RWPE2 (cell line): ENCODE measurements at places on chromosomes 4 and X.

DNA sequence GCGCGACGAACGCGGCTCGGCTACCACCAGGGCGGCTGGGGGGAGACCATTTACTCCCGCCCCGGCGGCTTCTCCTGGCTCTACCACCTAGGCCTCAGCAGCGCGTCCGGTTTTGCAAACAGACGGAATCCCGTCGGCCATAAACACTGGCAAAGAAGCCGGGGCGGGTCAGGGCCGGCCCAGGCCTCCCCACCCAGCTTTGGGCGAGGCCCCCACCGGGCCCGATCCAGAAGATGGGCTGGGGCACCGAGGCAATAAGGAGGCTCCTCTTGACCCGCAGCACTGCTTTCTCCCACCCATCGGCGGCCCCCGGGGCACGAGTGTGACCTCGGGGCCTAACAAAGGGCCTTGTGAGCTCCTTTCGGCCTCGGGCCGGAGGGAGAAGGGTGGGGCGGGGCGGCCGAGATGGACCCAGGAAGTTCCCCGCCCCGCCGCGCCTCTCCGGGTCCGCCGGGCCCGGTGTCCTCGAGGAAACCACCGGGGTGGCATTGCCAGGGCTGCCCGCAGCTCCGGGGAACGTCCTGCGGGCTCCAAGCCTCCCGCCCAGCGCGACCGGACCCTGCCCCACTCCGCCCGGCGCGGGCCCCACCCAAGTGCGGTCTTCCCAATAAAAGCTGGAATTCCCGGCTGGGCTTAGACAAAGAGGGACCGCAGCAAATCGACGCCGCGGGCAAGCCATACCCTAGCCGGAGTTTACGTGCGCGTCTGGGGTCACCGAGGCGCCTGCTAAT, 5.9 kb downstream of the BCOR start:
- DNase-seq: no peak

DNA sequence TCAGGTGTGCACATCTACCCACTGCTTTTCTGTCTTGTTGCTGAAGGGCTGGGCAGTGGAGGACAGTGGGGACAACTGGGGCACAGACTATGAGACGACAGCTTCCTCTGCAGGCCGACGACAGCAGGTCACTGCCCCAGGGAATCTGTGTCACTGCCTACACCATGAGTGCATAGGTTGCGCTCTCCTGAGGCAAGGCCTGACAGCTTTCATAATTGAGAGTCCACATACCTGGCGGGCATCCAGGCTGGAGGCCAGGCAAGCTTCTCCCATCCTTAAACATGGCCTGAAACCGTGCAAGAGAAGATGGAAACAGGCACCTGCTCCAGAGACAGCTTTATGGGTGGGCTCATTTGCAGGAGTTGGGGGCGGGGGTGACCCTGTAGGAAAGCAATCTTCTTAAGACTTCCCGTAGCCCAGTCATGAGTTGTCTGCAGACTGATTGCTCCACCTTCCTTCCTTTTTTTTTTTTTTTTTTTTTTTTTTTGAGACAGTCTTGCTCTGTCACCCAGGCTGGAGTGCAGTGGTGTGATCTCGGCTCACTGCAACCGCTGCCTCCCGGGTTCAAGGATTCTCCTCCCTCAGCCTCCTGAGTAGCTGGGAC, 2.9 kb downstream of the ANOS1 start:
- DNase-seq: no peak

- no peak for DNase-seq
Measured at GRCh38 chrX:65574356-65574755, 39.8 kb upstream of the LAS1L start.

- DNase-seq: no peak
Measured at GRCh38 chr4:142447009-142447408, 399.1 kb downstream of the INPP4B start.

DNA sequence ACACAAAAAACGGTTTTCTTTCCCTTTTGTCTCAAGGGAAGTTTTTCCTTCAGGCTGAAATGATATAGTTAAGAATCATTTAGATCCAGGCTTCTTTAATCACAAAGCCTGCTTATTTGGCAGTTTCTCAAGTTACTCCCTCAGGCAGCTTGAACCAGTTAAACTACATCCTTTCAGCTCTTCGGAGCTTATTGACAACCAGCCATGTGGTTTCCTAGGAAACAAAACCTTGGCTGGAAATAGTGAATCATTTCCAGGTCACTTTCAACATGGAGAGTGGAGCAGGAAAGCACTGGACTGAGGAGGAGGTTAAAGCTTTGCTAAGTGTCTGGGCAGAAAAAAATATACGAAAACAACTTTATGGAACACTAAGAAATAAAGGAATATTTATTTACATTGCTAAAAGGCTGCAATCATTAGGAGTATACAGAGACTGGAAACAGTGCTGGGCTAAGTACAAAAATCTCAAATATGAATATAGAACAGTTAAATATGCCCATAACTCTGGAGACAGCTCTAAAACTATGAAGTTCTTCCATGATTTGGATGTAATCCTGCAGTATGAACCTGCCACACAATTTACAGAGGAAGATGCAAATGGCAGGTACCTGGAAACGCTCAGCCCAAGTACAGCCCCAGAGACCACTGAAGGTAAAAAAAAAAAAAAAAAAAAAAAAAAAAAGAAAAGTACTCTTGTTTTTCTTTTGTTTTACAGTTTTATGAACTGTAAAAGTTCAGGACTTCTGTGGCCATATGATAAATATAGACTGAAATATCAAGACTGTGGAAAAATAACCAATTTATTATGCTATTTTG, 23.2 kb upstream of the AASDH start:
- DNase-seq: no peak

DNA sequence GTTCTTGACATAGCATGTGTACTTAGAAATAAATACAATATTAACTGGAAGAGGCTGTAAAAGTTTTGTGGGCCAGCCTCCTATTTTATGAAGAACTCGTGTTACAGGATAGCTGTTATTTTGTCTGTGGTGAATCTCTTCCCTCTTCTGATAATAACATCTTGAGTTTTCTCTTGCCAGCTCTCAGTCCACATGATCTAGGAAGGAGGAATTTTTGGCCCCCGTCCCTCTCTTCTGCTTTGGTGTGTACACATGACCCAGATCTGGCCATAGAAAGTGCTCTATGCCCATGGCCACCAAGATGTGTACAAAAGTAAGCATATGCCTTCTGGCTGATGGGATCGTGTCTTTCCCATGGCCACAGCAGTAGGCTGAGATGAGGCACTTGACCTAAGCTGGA, 108.0 kb upstream of the LEF1 start:
- no peak for DNase-seq

- no peak for DNase-seq
Measured at GRCh38 chr4:98599617-98600205, 58.7 kb downstream of the TSPAN5 start.

- no peak for DNase-seq
Measured at GRCh38 chr4:148881860-148882643, 439.8 kb upstream of the NR3C2 start.

- DNase-seq: no peak
Measured at GRCh38 chr4:147778942-147779341, 47.1 kb downstream of the ARHGAP10 start.

DNA sequence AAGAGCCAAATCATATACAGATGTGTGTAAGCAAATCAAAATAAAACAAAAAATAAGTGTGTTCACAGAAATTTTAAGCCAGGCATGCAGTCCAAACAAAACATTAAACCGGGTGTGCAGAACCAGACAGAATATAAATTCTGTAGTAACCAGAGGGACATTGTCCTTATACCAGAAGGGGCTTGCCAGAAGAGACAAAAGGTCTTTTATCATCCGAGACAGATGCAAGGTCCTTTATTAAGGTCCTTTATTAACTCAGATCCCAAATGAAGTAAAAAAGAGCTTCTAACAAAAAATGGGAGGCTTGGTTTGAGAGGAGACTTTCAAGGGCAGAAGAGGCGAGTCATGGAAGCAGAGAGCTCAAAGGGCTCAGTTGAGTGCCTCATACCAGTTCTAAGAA, 59.2 kb downstream of the RGS12 start:
- DNase-seq: no peak

DNA sequence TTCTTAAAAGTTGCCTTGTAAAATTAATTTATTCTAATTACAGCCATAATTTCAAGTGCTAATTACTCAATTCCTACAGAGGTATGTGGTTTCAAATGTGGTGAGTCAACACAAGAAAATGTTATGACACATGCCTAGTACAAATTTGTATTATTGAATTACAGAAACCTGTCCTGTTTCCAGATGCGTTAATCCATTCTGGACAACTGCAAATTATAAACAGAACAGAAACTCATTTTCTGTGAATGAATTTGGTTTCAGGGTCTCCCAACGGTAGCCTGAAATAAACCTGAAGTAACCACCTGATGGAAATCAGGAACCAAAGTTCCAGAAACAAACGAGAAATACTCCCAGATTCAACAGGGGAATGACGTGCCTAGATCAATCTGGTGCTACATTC, 328.6 kb upstream of the F9 start:
- no peak for DNase-seq

DNA sequence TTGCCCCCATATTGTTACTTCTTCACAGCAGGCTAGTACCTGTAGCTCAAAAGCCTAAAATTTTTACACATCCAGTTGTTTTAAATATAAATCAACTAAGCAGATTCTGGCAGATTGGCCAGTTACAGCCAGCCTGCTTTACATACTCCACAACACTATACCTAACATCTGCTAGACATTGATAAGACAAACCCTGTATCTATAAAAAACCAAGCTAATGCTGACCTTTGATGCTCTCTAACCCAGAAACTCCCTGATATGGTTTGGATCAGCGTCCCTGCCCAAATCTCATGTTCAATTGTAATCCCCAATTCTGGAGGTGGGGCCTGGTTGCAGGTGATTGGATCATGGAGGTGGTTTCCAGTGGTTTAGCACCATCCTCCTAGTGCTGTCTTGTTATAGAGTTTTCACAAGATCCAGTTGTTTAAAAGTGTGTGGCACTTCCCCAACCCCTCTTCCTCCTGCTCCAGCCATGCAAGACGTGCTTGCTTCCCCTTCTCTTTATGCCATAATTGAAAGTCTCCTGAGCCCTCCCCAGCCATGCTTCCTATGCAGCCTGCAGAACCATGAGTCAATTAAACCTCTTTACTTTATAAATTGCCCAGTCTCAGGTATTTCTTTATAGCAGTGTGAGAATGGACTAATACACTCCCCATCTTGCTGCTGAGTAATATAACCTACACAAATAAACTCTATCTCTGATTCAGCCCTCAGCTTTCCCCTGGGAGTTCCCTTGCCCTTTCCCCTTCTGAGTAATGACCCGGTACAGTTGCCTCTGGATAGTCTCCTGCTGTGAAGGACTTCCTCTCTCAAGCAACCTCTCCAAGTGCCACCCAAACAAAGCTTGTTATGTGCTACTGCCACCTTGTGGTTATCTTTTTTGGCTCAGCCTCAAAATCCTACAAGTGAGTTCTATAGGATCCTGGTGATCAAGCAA, 39.6 kb downstream of the ZCCHC13 start:
- no peak for DNase-seq

- no peak for DNase-seq
Measured at GRCh38 chr4:141132072-141132708, 1.1 kb downstream of the RNF150 start.

DNA sequence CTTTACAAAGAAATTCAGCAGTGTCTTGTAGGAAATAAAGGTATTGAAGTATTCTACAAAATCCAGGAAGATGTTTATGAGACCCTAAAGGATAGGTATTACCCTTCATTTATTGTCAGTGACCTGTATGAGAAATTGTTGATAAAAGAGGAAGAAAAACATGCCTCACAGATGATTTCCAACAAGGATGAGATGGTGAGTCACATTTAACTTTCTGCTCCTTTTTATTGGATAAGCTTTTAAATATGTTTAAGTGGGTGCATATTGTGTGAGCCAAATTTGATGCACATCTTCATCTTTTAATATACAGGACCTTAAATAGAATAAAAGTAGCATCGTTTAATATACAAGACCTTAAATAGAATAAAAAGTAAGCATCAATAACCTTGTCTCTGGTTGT, 72.1 kb downstream of the LRP2BP start:
- DNase-seq: no peak

- DNase-seq: no peak
Measured at GRCh38 chrX:69424910-69425309, 79.2 kb upstream of the NALF2 start.

GRCh38 chr4:25178838-25179261, 18.6 kb upstream of the SEPSECS start:
- no peak for DNase-seq

DNA sequence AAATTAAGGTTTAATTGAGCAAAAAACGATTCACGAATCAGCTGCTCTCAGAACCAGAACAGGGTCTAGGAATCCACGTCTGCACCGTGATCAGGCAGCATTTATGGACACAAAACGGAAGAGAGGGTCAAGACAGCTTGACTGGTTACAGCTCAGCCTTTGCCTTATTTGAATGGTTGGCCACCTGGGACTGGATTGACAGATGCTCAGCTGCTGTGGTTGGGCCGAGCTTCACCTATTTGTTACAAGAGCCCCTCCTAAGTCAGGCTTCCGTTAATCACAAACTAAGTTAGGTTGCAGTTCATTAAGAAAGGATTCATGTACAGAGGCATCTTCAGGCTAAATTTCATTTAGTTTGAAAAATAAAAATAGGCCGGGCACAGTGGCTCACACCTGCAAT, 50.6 kb upstream of the MAN2B2 start:
- DNase-seq: no peak

- no peak for DNase-seq
Measured at GRCh38 chrX:11629593-11630211, 36.0 kb downstream of the ARHGAP6 start.

GRCh38 chr4:53608649-53609048, 17.4 kb upstream of the LNX1 start:
- DNase-seq: no peak

- no peak for DNase-seq
Measured at GRCh38 chrX:20269848-20270561, 3.3 kb upstream of the RPS6KA3 start.

DNA sequence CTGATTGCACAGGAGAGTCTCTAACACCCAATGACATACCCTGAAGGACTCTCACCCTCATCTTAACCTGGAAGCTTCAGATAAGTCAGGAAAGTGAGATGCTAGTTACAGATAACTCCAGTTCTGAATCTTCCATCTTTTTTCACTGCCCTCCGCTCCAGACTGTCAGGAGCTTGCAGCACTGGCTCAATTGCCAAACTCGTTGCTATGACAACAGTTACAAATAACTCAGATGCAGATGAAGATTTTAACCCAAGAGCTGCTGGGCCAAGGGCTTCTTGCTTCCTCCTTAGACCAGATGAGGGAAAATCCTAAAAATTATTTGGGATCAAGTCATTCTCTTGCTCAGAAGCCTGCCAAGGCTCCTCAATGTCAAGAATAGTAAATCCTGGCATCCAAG, 109.1 kb upstream of the HUWE1 start:
- no peak for DNase-seq

DNA sequence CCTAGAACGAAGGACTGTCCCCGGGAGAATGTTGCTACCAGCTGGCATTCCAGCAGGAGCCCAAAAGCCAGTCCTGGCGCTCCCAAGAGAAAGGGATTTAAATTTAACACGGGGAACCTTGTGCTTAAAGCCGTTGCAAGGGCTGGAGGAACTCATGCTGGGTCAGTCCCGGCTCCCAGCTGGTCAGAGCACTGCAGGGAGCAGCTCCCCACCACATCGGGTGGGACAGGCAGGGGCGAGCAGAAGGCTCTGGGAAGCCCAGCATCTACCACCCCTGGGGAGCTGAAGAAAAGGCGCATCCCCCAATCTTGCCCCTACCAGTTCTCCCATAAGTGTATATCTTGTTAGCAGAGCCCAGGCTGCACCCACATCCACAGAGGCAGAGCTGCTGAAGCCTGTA, 15.7 kb downstream of the CFAP99 start:
- no peak for DNase-seq

- no peak for DNase-seq
Measured at GRCh38 chr4:129362691-129363274, 266.8 kb downstream of the C4orf33 start.

- no peak for DNase-seq
Measured at GRCh38 chrX:148588649-148589310, 88.4 kb downstream of the AFF2 start.
